ENCODE measurements at places on chromosomes 16 and 17.

DNA sequence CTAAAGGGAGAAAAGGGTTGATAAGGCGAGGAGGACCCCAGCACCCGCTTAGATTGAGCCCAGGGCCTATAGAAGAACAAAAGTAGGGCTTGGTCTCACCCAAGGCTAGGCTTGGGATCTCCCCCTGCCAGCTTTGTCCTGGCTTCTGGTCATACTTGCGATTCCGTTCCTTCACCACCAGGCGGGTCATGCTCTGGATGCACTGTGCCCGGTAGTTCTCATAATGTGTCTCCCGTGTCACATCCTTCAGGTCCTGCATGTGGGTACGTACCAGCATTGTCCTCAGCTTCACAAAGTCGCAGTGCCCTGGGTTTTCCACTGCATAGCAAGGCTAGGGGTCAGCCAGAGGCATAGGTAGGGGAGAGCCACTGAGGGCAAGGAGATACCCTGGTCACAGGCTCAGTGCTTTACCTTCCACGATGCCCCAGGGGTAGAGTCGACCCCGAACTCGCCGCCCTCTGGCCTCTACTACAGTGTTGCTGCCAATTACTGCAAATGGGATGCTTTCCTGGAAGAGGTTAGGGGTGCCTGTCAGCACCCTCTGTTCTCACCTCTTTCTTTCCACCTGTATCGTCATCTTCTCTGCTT, 6.5 kb upstream of the MTMR4 start:
- no peak for DNase-seq

- no peak for DNase-seq
Measured at GRCh38 chr17:9371019-9371418, 204.6 kb downstream of the STX8 start.

- DNase-seq, result no peak
Measured at GRCh38 chr17:19299214-19299747, 62.1 kb downstream of the EPN2 start.

DNA sequence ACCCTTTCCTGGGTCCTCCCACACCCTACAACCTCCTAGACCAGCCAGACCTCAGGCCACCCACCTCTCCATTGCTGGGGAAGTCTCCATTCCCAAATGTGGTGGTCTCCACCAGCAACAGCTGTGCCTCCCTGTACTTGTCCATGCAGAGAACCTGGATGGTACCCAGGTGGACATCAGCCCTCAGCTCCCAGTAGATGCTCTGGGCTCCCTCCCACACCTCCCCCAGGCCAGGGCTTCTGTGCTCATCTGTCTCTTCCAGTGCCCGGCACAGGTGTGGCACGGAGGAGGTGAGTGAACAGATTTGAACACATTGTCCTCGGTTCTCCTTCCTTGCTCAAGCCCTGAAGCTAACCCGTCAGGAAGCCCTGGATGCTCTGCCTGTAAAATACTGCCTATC, 34.6 kb downstream of the LGALS9 start:
- DNase-seq, result no peak

DNA sequence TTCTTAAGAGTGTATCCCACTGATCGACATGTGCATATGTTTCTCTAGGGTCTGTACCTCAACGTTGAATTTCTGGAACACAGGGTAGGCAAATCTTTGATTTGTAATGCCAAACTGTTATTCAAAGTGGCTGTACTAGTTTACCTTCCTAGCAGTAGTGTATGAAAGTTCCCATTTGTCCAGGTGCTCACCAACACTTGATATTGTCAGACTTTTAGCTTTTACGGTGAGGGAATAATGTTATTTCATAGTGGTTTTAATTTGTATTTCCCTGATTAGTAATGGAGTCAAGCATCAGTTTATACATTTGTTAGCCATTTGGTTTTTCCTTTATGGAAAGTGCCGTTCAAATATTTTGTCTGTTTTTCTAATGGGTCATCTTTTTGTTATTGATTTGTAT, 20.3 kb downstream of the GSDMB start:
- DNase-seq, result no peak

GRCh38 chr17:78708510-78708973, 73.5 kb downstream of the CYTH1 start:
- DNase-seq, result peak; percentile 60

Data from AG09319 (cell line).